ENCODE measurements at places on chromosomes 4 and X.

DNA sequence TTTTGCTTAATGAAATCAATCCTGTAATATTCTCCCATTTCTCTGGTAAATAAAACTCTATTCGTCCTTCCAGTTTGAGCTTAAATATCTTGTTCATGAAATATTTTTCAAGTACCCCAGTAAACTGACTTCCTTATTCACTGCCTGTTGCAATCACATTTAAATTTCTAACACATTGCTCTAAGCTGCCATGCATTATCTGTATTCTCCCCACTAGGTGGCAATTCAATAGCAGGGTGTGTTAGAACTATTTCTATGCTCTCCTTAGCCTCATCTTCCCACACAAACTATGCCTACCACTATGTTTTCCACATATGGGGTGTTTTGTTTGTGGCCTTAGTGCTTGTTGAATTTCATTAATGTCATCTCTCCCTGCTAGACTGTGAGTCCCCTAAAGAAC is 377.1 kb upstream of the HS3ST1 start:
- peak; percentile 12 for DNase-seq

DNA sequence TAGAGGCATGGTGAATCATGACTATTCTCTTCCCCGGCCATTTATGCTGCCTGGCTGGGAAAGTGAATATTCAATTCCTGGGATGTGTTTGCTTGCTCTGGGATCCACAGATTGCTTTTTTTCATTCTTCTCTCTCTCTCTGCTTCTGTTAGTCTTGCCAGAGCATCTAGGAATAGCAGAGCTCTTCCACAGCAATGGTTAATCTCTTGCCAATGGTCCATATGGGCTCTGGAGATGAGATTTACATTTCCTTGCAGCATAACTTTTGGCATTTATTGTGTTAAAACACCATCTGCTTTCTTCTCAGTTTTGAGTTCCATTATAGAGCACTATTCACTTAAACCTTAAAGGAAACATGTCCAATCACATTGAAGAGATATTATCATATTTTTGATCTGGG is 59.2 kb upstream of the GUCY1A1 start:
- no peak for DNase-seq

DNA sequence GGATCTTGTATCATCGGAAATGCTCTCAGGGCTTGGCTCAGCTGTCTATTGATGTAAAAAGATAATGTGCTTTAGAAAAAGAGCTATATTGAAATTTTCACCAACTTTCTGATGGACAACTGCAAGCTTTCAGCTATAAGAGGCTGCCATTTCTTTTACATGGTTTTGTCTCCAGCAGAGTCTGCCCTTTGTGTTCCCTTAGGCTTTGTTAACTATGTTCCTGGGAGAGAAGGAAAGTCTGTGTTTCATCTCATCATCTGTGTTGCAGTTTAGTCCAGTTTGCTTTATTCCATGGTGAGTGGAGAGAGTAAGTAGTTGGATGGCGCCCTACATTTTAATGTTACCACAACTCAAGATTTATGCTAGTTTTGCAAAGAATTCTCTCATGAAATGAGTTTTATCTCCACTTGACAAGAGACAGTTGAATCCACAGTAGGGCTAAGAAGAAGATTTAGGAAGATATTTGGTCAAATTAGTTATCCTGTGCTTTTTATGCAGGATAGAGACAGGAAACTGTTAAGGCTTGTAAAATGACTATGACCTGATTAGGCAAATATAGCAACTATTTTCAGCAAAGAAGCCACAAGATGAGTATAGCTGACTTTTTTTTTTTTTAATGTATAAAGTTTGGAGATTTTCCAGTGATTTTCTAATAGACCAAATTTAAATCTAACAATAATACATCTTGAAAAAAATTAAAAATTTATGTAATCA is 16.5 kb downstream of the SEPTIN11 start:
- no peak for DNase-seq

GRCh38 chrX:77003956-77004355 is 443.2 kb upstream of the FGF16 start:
- DNase-seq, result no peak

- DNase-seq, result no peak
Observed at GRCh38 chrX:110315551-110315950, 2.3 kb downstream of the AMMECR1 start.

- DNase-seq, result no peak
Observed at GRCh38 chr4:178415925-178416324, 973.7 kb upstream of the AGA start.

GRCh38 chr4:138241281-138242075 is 671 bp downstream of the SLC7A11 start:
- DNase-seq, result peak; percentile 22
